IMR-90 (cell line): ENCODE measurements at places on chromosomes 5 and 9. TPM values are rescaled to one million over a fixed set of nuclear protein-coding genes. Genes with fewer than 3 reads are reported as not detected.

DNA sequence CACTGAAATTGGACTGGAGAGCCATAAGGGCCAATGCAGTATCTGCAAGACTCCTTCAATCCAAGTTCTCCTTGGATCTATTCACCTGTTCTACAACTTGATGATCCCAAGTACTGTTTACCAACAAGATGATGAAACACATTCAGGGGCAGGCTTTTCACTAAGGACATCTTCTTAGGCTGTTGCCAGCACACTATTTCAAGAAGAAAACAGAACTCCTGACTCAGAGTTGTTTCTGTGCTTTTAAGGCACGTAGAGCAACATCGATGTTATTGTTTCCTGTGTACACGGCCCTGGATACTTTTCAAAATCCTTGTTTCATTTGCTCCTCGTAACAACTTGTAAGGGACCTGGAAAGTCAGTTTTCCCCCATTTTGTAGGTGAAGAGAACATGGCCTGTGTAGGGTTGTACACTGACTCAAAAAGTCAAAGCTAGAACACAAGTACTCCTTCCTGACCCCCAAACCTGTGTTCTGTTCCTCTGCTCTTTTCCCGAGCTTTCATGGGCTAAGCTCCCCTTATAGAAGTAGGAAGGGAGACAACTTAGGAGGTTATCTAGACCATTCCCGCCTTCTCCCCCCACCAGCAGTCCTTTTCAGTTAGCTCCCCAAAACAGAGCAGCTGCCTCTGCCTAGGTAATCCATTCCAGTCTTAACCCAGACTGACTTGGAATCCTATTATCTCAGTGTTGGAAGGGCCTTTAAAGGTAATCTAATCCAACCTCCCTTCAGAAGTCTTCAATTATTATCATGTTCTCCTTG is 5.2 kb upstream of the MGAT1 start:
- no peak for DNase-seq

- DNase-seq, result no peak
Measured at GRCh38 chr9:69519470-69520240, 152.5 kb downstream of the APBA1 start.

The NR4A3 gene
- 0.54 and 1.9 TPM in 2 replicates for total RNA-seq

- peak; percentile 31 for DNase-seq
Measured at GRCh38 chr5:168319774-168320173, 28.3 kb downstream of the WWC1 start.

DNA sequence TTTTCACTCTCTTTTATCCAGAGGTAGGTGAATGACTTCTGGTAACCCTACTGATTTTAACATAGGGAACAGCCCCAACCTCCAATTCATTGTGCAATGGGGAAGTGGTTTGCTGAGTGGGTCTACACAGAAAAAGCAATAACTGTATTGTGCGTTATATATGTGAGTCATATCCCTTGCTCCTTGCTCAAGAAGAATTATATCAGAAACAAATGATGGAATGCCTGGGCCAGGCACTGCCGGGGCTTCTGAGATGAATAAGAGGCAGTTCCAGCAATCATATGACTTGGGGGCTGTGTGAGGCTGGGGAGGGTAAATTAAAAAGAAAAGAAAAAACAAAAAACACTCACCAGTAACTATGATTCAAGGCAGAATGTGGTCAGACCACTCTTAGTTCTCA is 79.2 kb upstream of the ABCA1 start:
- DNase-seq, result peak; percentile 92
